Hematopoietic multipotent progenitor cell treated with erythropoietin and hydrocortisone succinate and interleukin-3 and kit ligand, for 15 days (in vitro differentiated cells): ENCODE measurements at places on chromosomes 12 and 14.

DNA sequence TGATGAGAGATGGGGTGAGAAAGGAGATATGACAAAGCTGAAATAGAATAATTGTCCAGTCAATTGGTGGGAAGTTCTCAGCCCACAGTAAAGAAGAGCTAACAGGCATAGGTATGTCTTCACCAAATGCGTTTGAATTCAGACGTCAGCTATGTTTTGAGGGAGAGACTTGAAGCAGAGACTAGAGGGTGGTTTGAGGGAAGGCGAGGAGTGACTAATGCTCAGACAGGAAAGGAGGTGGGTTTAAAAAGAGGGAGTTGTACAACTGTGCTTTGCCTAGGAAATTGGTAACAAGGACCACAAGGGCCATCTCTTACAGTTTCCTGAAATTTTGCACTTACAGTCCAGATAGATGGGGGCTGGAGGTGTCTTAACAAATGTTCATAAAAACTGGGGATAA, 6.4 kb downstream of the JKAMP start:
- DNase-seq: no peak

DNA sequence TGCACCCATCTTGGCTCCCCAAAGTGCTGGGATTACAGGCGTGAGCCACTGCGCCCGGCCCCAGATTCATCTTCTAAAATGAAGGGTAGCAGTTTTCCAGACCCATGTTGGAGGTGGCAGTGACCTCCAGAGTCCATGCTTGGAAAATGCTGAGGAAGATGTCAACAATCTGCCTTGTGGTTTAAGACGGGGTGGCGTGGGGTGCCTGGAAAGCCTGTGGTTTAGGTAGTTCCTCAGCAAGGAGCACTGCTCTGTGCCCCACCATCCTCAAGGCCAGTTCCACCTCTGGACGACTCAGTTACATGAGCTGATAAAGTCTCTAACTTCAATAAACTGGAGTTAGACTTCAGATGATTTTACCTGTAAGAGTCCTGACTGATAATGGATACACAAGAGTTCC, 48.6 kb downstream of the DRAM1 start:
- DNase-seq: no peak

DNA sequence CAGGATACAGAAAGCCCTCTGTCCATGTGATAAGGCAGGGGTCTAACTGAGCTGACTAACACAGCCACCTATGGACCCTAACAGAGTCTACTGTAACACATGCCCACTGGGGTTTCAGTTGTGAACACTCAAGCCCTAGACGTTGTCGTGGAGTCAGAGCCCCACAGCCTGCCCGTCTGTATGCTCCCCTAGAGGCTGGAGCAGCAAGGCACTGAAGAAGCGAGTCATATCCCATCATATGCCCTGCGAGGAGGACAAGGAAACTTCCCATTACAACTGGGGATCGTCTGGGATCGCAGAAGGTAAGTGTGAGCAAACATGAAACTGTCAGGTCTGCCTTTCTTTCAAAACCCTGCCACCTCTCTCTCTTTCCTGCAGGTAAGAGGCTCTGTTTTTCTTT, 138.1 kb downstream of the GPR65 start:
- DNase-seq: no peak

GRCh38 chr14:59377491-59377890, 87.7 kb downstream of the GPR135 start:
- no peak for DNase-seq

DNA sequence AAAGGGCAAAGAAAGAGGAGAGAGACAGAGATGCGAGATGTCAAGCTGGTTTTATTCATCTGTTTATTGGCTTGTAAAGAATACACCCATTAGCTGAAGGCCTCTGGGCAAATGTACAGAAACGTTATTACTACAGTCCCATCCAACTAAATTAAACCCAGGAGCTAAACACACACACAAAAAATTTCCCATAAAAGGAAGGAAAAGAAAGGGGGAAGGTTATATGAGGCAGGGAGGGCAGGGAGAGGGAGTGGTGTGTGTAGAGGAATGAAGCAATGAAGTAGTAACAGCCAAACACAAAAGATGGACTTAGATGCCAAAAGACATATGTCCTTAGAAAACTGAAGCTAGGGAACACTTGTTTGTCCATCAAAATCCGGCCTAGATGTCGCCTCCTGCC, 3.1 kb upstream of the MFAP5 start:
- DNase-seq: no peak

GRCh38 chr14:67170660-67171059, 18.6 kb upstream of the GARIN2 start:
- no peak for DNase-seq

DNA sequence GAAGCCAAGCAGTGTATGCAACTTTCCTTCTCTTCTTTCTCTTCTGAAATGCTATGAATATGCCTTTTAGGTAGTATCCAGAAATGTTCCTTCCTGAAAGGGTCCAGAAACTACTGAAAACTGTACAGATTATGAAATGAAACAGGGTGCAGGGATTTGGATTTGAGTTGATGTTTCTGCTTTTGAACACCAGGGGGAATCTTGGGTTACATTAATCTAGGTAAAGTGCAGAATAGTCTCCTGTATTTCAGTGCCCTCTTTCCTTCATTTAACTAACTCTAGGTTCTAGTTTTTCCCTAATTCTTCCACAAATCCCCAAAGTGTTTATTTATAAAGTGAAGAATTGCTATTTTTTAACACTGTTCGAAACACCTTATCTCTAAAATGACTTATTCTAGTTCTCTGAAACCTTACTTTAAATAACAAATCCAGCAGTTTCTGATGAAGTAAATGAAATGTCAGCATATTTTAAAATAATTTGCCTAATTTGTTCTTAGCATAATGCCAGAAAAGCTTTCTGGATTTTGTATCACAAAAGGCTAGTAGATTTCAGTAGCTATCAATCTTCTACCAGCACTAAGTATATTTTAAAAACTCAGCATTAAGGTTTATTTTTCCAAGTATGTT, 111.9 kb downstream of the LRRK2 start:
- DNase-seq: no peak

GRCh38 chr14:50350975-50351374, 38.9 kb downstream of the DMAC2L start:
- DNase-seq: no peak

- DNase-seq: peak; percentile 34
Measured at GRCh38 chr12:124369055-124369826, 74.3 kb downstream of the RFLNA start.
